SK-MEL-5 (cell line): ENCODE measurements at places on chromosomes 5 and 9. TPM values are rescaled to one million over a fixed set of nuclear protein-coding genes. Genes with fewer than 3 reads are reported as not detected.

The PAX5 gene
- not detected in 2 replicates for total RNA-seq

The CCL27 gene
- total RNA-seq, result not detected in 2 replicates

The FIBCD1 gene
- total RNA-seq, result 0.26 and 0.67 TPM in 2 replicates

The SLC36A2 gene
- not detected in 2 replicates for total RNA-seq

The CTXN3 gene
- total RNA-seq, result not detected in 2 replicates

The GPR150 gene
- total RNA-seq, result not detected in 2 replicates
